ENCODE measurements at places on chromosomes 5 and 9.

DNA sequence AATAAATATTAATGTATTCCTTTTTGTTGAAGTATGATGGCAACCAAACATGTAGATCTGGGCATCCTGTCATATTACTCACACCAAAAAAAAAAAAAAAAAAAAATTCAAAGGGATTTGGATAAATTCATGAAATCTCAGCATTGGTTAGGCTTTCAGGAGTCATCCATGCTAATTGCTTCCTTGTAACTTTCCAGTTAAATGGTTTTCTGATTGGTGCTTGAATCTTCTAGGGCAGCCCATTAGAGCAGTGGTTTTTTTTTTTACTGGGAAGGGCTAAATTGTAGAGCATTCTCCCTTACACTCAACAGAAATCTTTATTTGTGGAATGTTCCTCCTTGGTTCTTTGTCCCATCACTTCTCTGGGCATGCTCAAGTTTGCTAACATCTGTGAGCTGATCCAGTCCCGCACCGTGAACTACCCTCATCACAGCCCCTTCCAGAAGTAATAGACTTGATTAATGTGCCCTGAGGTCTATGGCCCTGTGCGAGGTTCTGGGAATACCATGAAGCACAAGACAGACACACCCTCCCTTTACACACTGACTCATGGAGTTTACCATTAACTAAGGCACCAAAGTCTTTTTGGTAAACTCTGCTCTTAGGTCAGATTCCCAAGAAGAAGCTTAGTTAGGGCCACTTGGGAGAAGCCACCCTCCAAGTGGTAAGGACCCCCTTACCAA lies 56.0 kb downstream of the RGS3 start:
- DNase-seq: no peak

- DNase-seq: no peak
These were observed 120.5 kb downstream of the NFIB start for GRCh38 chr9:14193328-14193990.

DNA sequence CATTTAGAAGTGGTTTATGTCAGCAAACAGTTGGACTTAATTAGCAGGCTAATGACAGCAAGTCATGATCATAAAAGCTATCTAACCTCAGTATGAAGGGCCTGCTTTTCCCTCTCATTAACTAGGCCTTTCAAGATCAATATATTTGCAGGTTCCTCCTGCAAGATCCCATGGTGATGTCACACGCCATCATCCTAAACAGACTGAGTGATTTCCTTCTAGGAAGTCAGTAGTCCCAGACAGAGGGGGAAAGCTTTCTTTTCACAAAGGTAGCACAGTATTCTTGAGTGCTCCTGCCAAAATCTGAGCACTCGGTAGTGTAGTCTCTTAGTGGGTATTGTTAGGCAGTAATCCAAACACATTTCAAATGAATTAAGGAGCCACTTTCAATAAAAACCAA lies 52.5 kb downstream of the UIMC1 start:
- no peak for DNase-seq

GRCh38 chr9:17021387-17021970 lies 113.4 kb upstream of the CNTLN start:
- DNase-seq: no peak

- DNase-seq: no peak
These were observed 276.0 kb upstream of the MPDZ start for GRCh38 chr9:13555516-13555915.

DNA sequence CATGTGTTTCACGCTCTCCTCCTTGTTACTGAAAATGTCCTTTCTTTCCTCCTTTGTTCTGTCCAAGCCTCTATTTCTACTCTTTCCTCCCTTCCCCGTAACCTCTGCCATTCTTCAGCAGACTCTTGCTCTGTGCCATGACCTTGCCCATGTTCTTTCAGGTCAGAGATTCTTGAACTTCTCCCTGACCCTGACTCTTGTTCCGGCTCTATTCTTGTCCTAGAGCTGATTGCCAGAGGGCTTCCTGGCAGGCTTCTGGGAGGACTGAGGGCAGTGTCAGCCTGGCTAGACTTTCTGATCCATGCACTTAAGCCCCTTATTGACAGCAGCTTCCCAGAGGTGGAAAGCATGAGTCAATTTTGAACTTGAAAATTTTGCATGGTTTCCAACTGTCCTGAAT lies 174.2 kb downstream of the TMEM161B start:
- no peak for DNase-seq

- DNase-seq: no peak
These were observed 46.3 kb upstream of the CNTLN start for GRCh38 chr9:17088566-17088965.

DNA sequence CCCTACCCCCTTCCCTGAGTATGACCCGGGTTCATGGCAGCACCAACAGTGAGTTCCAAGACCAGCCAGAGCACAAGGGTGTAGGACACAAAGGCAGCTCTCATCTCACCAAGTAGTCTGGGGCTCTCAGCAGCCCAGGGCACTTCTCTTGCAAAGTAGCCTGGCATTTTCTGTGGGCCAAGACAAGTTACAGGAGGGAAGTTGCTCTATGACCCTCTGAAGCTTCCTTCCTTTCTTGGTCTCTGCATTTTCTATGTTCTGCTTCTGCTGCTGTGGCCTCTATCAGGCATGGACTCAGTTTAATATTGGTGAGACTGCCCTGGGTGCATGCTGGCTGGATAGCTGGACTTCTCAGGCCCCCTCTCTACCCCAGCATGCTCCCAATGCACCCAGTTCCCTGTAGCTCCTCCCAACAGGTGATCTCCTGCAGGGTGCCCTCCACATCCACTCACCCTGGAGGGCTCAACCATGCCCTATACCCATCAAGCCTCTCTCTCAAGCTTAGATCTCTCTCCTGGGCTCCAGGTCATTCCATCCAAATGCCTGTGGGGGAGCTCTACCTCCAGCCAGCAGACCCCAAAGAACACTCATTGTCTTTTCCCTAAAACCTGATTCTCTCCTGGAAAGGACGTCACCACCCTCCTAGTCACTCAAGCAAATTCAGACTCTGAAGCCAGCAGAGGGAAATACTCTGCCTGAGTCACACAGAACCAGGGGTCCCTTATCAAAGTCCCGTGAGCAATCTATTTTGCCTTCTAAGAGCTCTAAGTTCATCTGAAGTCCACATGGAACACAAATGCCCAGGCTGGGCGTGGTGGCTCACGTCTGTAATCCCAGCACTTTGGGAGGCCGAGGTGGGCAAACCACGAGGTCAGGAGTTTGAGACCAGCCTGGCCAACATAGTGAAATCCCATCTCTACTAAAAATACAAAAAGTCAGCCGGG lies 13.8 kb downstream of the TBC1D2 start:
- no peak for DNase-seq

DNA sequence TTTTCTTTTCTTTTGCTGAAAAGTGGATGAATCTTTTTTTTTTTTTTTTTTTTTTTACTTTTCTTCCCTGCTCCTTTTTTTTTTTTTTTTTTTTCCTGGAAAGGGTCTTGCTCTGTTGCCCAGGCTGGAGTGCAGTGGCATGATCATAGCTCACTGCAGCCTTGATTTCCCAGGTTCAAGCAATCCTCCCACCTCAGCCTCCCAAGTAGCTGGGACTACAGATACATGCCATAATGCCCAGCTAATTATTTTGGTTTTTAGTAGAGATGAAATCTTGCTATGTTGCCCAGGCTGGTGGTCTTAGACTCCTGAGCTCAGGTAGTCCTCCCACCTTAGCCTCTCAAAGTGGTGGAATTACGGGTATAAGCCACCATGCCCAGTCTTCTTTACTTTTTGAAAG lies 20.9 kb downstream of the HSD17B4 start:
- no peak for DNase-seq

DNA sequence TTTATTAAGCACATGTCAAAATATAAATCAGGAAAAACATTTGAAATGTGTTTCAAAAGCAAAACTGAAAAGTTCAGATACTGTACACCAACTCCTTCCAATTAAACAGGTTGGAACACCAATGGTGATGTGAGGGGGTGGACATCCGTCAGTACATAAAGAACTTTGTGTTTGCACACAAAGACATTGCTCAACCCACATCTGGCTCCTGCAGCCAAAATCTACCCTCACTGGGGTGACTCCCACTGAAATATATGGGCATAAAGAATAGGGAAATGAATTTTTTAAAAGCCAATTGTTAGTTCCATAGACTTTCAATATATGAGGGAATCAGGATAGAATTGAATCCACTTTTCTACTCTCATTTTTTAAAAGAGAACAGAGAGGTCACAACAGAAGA lies 63.9 kb downstream of the MEGF9 start:
- DNase-seq: no peak

GRCh38 chr9:10148796-10149195 lies 464.0 kb downstream of the PTPRD start:
- DNase-seq: no peak

DNA sequence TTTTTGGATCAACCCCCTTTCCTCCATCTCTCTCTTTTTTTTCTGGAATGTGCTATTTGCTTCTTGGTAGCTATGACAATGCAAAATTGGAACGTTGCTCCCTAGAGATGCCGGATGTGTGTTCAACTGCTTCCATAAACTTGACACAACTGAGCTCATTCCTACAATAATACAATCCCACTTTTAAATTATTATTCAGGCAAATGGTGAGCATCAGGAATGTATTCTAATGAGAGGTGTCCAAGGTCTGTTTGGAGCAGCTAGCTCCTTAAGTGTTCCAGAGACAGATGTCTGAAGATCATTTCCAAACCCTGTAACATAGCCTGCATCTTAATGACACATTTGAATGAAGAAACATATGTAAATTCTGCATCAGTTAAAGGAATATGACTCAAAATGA lies 518.4 kb downstream of the TAF11L14 start:
- DNase-seq: no peak

DNA sequence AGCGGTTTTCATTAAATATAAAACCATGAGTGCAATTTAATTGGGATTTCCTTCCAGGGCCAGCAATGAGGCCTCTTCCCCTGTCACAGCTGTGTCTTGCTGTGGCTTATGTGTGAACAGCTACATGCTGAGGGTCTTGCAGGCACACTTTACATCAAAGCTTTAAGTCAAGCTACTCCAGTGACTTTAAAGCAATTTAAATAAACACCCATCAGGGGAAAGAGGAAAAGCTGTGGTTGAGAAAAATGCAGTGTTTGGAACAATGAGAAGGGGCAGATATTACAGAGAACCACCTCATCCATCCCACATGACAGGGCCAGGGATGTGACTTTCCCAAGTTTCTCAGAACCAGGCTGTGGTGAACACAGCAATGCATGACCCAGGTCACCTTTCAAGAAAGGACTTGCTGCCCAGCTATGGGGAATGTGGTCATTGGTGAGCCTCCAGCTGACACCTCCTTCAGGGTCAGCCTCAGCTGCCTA lies 115.9 kb upstream of the LPAR1 start:
- no peak for DNase-seq

DNA sequence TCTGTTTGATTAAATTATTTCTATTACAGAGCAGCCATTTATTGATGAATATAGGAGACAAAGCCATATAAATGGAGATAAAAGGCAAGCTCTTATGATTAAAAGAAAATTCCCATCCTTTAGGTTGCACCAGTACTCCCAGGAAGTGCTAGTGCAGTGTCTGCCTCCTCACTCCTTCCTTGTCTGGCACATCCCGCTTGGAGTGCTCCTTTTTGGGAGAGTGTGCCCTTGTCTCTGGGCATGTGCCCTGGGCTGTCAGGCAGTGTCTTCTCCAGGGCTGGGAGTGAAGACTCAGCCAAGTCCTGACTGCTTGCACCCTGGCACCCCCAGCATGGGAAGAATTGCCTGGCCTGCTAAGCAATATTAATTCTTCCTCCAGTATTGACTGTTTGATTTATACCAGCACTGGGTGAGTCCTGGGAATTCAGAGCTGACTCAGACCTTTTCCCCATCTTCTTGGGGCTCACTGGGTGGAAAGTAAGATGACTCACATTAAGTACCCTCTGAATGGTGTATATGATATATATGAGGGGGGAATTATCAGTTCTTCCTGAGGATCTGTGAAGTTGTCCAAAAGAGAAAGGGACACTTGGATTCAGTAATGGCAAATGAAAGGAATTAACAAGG lies 62.1 kb downstream of the ZSWIM6 start:
- DNase-seq: no peak

DNA sequence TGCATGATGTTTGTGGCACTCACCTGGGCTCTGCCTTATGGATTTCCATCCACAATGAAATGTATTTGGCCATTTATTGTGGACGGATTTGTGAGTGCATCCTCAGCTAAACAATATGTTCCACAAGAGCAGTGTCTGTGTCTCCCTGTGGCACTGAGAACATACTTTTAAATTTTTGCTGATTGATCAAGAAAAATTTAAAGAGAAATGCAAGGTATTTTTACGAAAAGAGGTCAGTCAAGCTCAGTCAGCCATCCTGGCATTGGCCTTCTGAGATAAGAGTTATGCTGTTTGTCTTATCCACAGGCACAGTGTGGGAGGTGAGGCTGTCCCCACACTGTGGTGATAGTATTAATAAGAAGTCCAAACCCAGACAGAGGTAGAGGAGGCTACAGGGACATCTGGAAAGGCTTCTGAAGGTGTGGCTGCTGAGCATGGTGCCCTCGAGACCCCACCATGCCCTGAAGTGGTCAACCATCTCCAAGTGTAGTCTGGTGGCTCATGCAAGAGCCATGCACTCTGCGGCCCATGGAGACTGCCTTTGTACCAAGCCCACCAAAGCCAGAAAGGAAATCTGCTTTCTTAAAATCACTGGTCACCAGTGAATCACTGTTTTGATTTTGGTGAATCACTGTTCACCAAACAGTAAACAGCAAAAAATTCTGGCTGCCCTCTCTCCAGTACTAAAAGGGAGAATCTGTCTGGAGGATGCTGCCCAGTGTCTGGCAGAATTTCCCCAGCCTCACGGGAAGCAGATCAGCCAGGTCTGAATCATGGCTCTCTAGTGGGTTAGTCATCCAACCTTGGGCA lies 28.8 kb downstream of the SPOCK1 start:
- peak; percentile 26 for DNase-seq

Measured in uterus (tissue), 4 donors.